Activated CD8-positive, alpha-beta memory T cell treated with anti-CD3 and anti-CD28 coated beads for 1 hour (primary cell): ENCODE measurements at places on chromosomes 4 and X.

- no peak for DNase-seq
Observed at GRCh38 chr4:54228056-54228527, 1.0 kb upstream of the PDGFRA start.

DNA sequence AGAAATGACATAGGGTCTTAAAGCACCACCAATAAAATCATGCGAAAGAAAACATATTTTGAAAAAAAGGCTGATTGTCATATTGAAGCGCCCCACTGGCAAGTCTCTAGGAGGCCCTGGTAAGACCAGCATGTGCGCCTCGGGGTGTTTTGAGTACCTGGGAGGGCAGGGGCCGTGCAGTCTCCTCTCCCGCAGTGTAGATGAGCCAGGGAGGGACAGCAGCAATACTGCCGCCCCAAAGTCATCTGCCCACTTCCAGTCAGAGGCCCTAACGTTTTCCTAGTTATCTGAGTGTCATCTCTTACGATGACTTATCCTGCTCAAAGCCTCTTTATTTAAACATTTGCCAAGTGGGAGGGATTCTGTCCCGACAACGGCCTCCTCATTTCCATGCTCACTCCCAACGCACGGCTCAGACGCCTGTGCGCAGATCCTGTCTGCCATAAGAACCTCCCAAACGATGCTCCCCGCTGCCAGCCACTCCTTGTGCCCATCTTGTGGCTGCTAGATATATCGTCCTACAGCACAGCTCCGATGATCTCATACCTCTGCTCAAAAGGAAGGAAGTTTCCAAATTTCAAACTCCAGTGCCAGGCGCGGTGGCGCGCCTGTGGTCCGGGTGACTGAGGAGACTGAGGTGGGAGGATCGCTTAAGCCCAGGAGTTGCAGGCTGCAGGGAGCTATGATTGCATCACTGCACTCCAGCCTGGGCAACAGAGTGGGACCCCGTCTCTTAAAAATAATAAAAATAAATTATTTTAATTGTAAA is 17.2 kb upstream of the SCRG1 start:
- no peak for DNase-seq

DNA sequence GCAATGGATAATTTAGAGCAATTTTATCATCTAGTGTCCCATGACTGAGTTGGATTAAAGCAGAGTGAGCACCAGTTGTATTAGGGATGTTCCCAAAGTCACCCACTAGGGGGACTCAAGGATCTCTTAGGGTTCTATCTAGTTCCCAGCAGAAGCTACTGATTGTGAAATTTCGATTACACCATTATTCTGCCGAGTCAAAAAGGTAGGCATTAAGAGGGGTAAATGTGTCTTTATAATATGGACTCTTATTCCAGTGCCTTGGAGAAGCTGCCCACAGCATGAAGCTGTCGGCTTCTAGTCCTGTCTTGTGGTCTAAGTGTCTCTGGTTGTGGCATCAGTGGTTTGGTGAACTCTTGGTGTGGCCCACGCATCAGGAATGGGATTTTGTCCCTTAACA is 53.3 kb downstream of the RGS12 start:
- no peak for DNase-seq

DNA sequence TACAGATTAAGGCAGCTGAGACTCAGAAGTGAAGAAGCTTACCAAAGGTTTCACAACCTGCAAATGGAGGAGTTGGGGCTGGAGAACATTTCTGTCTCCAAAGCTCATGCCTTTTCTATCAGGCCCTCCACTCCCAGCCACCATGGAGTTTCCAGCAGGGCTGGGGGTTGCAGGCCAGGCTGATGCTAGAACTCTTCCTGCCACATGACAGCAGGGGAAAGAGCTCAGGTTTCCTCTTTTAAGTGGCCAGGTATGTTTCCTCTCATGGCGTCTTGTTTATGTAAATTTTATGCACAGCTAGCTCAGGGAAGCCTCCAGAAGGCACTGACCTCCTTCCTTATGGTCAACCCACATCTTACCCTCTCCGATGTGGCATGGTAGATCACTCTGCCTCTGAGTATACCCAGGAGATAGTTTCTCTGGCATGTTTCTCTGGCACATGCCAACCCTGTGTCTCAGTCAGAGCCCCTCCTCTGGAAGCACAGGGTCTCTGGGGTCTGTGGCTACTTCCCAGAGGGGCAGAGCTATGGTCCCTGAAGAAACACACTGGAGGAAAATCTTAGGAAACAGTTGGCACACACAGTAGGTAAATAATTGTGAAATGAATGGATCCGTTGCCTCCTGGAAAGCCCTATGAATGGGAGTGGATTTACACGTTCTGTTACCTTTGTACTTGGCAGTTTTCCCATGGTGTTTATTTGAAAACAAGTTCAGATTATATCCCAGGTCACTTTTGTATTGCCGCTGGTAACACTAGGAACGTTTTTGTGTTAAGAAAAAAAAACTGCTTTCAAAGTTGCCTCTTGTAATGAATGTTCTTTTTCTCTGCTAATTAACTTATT is 28.9 kb downstream of the PDK3 start:
- DNase-seq: no peak

DNA sequence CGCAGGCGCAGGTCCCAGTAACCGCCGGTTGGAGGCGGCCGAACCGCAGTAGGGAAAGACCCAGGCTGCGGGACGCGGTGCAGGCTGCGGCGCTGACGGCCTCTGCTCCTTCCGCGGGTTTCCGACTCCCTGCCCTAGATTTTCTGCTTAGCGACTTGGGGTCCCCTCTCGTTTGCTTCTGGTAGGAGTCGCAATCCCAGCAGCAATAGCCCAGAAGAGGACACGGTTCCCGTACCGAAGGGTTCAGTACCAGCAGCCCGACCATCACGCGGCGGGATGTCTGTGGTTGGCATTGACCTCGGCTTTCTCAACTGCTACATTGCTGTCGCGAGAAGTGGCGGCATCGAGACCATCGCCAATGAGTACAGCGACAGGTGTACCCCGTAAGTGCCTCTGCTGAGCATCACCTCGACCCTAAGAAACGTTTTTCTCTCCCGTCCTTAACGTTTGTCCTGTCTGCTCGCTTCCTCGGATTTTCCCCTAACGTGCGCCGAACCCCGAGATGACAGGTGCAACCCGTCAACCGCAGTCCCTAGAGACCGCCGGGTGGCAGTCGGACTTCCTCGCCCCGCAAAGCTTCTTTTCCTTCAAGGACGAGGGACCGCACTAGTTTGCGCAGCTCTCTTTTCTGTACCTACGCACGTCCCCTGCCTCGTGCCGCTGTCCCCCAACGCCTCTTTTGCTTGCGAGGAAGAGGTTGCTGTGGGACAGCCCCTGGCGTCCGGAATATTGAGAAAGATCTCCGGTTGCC is at the start of gene HSPA4L:
TSS of gene HSPA4L (plus strand) at position 48 of the 751 bp plus-strand sequence. CDS start at position 277, 229 bp downstream.
- DNase-seq: no peak

- no peak for DNase-seq
Observed at GRCh38 chrX:497186-498014, 110.7 kb upstream of the PPP2R3B start.

DNA sequence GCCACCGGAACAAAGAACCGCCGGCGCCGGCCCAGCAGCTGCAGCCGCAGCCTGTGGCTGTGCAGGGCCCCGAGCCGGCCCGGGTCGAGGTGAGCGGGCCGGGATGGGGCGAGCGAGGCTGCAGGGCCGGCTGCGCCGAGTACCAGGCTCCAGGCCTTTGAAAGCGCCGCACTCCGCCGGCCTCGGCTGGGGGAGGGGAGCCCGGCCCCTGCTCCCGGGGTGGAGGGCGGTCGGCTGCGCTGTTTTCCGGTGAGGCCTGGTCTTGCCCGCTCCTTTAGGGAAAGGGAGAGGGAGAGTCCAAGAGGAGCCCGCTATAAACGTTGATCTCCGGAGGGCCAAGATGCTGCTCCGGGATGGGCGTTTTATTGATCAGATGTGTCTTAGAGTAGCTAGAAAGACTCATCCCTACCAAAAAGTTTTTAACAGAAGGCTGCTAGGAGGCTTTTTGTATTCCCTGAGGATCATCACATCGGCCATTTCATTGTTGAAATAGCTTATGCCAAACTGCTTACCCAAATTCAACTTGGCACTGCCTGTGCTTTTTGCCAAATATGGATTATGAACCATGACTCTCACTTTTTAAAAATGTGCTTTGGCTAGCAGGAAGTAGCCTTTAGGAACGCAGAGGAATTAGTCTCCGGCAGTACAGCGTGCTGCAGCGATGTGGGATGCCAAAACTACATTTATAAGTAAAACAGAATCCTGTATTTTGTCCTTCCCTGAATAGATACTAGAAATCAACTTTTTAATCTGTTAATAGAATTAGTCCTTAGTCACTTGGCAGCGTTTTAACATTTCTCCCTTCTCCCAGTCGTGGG is 760 bp downstream of the TMEM165 start:
- no peak for DNase-seq

GRCh38 chrX:45614853-45615252 is 414.2 kb upstream of the DIPK2B start:
- DNase-seq: no peak

- DNase-seq: no peak
Observed at GRCh38 chr4:93066749-93067148, 761.8 kb upstream of the ATOH1 start.

- no peak for DNase-seq
Observed at GRCh38 chr4:155667222-155667567, 547 bp downstream of the GUCY1A1 start.

- DNase-seq: no peak
Observed at GRCh38 chr4:7816771-7817170, 122.9 kb downstream of the AFAP1 start.

DNA sequence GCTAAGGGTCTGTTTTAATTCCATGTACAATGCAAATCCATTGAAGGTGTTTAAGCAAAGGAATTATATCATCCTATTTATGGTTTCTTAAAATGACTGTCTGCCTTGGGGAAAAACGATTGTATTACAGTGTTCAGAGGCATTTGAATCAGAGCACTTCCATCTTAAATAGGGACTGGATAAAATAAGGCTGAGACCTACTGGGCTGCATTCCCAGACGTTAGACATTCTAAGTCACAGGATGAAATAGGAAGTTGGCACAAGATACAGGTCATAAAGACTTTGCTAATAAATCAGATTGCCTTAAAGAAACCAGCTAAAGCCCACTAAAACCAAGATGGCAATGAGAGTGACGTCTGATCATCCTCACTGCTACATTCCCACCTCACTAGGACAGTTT is 1167.2 kb upstream of the PABPC4L start:
- no peak for DNase-seq
